Upper lobe of left lung (tissue), 6 donors: ENCODE measurements at places on chromosomes 7 and 10. TPM values are rescaled to one million over a fixed set of nuclear protein-coding genes. Genes with fewer than 3 reads are reported as not detected.

- no peak overlapping the region for H3K27ac ChIP-seq
- H3K4me3 ChIP-seq: no peak overlapping the region
- H3K4me1 ChIP-seq: no peaks in the 10 kb centered on the region
- H3K36me3 ChIP-seq: no peaks in the 10 kb centered on the region
These were observed 308.2 kb downstream of the LRMDA start for GRCh38 chr10:75739414-75740143.

- no peaks in the 10 kb centered on the region for H3K4me1 ChIP-seq
- H3K27me3 ChIP-seq: no peaks in the 10 kb centered on the region
- H3K27ac ChIP-seq: no peak overlapping the region
- H3K4me3 ChIP-seq: no peak overlapping the region
- no peak for DNase-seq
- no peaks in the 10 kb centered on the region for H3K36me3 ChIP-seq
These were observed 3.0 kb downstream of the ASZ1 start for GRCh38 chr7:117424090-117424829.

- peak; percentile 85 for DNase-seq
- H3K27me3 ChIP-seq: peaks cover 14% of the 10 kb centered on the region
- no peaks in the 10 kb centered on the region for H3K36me3 ChIP-seq
These were observed at the start of gene TET1 for GRCh38 chr10:68560186-68560942. Gene TET1 (plus strand): TSS chr10:68560337. CDS start chr10:68572339, 12,002 bp downstream.

GRCh38 chr10:73251683-73252444, 580 bp downstream of the MRPS16 start:
- DNase-seq: no peak
- H3K36me3 ChIP-seq: no peaks in the 10 kb centered on the region
- H3K4me3 ChIP-seq: peak overlapping the region; percentile 94
- peak overlapping the region; percentile 92 for H3K27ac ChIP-seq
- H3K4me1 ChIP-seq: peaks cover 26% of the 10 kb centered on the region
- H3K27me3 ChIP-seq: no peaks in the 10 kb centered on the region

DNA sequence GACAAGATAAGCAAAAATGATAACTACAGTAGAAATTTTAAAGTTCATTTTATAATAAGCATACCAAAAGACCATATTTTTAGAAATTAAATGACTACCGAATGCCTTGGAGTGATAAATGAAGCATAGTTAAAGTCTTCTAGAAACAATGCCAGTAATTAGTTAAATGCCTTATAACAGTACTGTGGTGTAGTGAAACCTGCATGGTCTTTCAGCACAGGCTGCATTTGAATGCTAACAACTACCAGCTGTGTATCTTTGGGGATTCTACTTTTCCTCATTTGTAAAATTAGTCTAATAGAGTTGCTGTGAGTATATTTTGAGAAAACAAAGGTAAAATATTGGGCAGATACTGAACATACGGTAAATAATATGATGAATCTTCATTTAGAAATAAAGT, 25.1 kb downstream of the TSPAN12 start:
- H3K4me3 ChIP-seq: no peak overlapping the region
- no peaks in the 10 kb centered on the region for H3K27me3 ChIP-seq
- peak overlapping the region; percentile 70 for H3K27ac ChIP-seq
- H3K4me1 ChIP-seq: peaks cover 14% of the 10 kb centered on the region
- DNase-seq: no peak

DNA sequence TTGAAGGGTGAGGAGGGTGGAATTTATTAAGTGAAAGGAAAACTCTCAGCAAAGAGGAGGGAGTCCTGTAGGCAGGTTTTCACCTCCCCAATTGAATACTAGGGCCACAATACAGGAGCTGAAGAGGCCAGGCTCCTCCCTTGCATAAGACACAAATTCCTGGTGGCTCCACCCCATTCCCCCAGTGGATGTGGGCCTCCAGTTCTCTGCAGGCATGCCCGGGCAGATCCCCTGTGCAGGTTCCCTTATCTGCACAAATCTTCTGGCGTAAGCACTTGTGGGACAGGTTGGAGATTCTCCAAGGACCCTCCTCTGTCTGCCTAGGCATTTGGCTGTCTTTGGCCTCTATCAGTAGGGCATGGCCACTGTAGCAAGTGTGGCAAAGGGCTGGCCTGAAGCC, 847.1 kb upstream of the MBL2 start:
- H3K27ac ChIP-seq: no peak overlapping the region
- H3K36me3 ChIP-seq: no peaks in the 10 kb centered on the region
- DNase-seq: no peak
- no peaks in the 10 kb centered on the region for H3K4me1 ChIP-seq
- no peaks in the 10 kb centered on the region for H3K27me3 ChIP-seq
- H3K4me3 ChIP-seq: no peak overlapping the region

GRCh38 chr7:107799647-107800264, 3.3 kb downstream of the SLC26A3 start:
- H3K4me1 ChIP-seq: no peaks in the 10 kb centered on the region
- H3K27me3 ChIP-seq: no peaks in the 10 kb centered on the region
- H3K36me3 ChIP-seq: no peaks in the 10 kb centered on the region

The TUBB8 gene
- total RNA-seq: not detected

The DNAJB12 gene
- total RNA-seq: 53.4 TPM

The POLR2J2 gene
- total RNA-seq: 2.1 TPM

The IFIT5 gene
- 29.8 TPM for total RNA-seq

The TEX36 gene
- total RNA-seq: not detected

The CHRM2 gene
- 2.1 TPM for total RNA-seq
